Fibroblast of skin of scalp (primary cell): ENCODE measurements at places on chromosomes 1 and 21.

DNA sequence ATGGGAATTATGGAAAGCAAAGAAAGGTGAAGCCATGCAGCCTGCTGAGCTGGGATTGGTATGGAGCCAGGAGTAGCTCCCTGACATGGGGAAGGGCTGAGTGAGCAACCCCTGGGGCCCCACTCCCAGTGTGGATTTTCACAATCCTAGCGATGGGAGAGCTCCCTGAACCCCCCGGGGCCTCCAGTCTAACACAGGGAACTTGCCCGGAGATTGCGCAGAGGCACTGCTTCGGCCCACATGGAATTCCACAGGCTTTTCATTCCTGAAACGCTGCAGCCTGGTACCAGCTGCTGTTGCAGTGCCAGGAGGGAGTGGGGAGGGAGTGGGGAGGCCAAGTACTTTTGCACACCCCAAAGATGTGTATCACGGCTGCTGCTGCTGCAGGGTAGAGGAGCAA, 110.4 kb upstream of the C21orf91 start:
- no peak for DNase-seq

- DNase-seq = no peak
Observed at GRCh38 chr1:51551081-51551480, 32.0 kb upstream of the EPS15 start.

GRCh38 chr1:1081311-1082238, 7.5 kb upstream of the RNF223 start:
- no peak for DNase-seq

DNA sequence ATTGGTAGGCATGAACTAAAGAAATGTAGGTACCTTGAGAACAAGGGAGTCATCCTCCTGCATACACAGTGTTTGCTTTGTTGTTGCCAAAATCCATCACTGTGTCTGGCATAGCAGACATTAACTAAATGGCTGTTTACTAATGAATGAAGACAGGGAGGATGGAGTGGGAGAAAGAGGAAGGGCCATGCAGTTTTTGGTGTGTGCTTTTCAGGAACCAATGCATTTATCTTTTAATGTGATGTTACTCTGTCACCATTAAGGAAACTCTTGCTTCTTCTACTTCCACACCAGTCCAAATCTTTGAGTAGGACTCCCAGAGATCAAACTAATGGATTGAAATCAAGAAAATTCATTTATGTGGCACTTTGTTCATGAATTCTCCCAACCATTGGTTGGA, 55.6 kb upstream of the DUSP10 start:
- DNase-seq = no peak

GRCh38 chr1:12739613-12740012, 6.4 kb upstream of the CFAP107 start:
- no peak for DNase-seq

DNA sequence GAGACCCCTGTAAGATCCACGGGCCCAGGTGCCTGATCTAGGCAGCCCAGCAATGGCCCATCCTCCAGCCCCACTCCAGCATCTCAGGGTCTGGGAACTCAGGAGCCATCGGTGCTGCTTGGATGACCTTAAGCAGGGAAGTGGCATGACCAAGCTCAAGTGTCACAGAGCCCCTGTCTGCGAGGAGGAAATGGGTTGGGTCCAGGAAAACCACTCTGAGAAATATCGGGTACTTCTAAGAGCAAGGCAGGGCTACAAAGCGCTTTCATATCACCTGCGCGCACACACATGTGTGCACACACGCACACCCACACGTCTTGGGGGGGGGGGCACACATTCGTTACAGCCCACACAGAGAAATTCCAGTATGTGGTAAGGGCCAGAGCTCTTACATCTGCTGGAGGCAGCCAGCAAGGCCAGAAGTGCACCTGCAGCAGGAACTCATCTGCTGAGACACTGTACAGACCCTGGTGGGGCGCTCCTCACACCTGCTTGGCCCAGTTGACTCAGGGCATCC, 32.6 kb upstream of the SPOCD1 start:
- DNase-seq = no peak

DNA sequence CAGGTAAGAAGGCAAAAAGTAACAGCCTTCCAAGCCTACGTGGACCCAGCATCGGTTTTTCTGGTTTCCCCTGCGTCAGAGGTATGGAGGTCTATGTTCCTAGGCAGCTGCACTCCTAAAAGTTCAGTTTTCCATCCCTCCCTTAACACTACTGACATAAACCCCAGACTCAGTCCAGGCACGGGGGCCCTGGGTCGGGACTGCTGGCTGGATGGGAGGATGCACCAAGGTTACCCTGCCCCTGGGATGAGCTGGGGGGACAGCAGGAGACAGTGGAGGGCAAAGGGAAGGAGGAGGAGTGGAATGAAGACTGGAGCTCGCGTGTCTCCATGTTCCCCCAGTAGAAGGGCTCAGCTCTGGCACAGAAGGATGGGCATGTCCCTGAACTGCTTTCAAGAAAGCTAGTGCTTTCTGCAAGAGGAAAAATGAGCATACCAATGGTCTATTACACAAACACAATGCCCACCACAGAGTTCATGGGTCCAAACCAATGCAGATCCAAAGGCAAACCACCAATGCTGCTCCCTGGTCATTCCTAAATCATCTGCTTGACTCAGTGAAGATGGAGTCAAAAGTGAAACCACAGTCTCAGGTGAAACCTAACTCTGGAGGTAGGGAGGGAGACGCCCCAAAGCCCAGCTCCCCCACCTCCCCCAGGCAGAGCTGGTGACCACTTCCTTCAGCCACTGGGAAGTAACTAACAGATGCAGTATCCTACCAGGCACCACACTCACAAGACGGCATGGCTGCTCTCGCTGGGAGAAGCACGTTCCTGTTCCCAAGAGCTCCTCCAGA, 54.9 kb downstream of the CD46 start:
- DNase-seq = no peak

DNA sequence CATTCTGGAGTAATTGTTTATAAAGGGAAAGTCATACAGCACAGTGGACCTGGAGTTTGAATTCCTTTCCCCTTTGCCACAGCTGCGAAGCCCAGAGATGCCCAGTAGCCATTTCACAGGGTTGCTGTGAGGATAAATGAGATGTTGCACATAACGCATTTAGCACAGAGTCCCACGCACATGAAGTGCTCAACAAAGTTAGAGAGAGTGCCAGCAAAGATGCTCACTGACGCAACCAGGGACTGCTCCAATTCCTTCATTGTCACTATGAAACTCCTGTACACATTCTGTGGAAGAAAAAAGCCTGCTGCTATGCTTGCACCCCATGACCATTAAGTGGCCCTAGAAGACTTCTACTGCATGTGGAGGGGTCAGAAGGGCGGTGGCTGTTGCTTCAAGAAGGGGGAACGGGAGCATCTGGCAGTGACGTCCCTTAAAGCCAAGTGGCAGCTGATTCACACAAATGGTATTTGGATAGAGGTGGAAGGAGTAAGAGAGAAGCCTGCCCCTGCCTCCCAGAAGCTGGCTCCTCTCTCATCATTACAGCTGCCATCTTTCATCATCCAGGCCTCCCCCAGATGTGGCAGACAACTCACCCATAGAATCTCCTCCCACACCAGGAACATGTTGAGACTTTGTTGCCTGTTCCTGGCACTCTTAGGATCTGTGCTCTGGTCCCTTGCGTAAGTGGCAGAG, 26.5 kb upstream of the VAV3 start:
- DNase-seq = peak; percentile 49

- no peak for DNase-seq
Observed at GRCh38 chr1:112788561-112788960, 73.4 kb upstream of the PPM1J start.

DNA sequence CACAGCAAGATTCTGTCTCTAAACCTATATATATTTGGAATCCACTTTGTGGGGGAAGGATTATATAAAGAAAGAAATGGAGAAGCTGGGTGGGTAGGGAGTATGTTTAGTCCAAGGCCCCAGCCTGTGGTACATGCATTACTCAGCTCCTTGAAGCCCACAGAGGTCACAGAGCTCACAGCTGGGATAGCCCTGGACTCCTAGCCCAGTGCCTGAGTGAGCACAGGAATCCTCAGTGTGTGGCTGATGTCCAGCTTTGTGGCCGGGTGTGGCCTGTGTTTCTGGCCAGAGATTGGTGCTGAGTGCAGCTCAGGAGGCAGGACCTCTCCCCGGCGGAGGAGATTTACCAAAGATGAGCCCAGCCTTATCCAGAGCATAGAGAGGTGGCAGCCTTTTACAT, 7.6 kb downstream of the CAPN9 start:
- peak; percentile 17 for DNase-seq

DNA sequence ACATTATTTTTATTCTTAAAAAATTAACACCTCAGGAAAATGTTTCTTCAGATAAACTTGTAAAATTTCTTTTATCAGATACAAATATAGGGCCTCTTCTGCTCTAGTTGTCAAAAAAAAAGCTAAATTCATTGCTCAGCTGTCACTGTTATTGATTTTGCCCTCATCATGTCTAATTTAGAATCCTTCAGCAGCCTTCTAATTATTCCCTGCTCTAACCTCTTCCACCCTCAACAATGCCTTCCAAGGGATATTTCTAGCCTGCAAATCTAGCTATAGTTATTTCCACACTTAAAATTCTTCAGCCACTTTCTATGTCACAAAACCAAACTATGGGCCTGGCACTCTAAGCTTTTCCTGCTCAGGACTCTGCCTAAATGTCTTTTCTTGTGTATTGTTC, 25.2 kb downstream of the PDE4B start:
- DNase-seq = no peak

DNA sequence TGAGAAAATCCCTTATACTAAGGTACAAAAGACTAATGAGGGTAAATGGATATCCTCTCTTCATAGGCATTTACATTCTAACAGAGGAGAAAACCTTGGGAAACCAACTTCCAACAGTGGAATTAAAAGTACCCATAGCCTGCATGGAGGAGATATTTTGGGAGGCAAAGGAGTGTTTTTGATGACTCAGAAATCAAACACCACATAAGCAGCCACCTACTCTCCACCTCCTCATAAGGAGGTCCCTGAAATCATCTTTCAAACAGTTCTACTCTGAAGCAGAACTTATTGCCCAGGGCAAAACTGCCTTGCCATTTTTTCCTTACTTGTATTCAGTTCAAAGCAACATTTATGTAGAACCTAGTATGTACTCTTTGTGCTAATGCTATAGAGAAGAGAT, 211.3 kb downstream of the KCNH1 start:
- DNase-seq = no peak

DNA sequence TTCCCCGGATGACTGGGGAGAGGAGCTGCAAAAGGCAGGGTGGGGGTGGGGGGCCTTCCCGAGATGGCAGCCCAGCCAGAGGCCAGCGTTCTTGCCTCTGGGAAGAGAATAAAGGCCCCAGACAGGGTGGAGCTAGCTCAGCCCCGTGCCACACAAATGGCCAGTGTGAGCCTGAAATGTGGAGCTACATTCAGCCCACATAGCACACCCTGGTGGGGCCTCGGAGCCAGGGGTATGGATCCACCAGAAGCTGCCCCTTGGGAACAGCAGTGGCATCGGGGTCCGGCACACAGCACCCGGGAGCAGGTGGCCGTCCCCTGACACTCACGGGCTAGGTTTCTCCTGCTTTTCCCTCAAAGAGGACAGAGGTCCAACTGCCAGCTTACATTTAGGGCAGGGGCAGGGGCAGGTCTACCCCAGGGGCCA, 93.9 kb downstream of the PDE9A start:
- DNase-seq = no peak
